ENCODE measurements at places on chromosomes 12 and 14.

DNA sequence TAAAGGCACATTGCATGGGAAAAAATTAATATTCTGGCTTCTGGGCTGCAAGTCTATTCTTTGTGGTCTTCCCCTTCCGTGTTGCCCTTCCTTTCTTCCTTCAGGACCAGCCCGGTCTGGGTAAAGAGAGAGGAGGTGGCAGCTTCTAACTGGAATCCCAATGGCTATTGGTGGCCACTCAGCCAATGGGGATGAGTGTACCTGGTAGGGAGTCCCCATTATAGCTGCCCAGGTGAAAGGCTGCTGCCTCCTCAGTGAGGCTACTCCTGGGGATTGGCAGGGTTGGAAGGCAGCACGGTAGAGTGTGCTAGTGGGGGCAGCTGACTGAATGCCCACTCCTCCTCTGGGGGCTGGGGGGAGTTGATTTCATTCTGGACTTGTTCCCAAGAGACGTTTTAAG lies 112.6 kb downstream of the RBM19 start:
- peak; percentile 70 for DNase-seq

DNA sequence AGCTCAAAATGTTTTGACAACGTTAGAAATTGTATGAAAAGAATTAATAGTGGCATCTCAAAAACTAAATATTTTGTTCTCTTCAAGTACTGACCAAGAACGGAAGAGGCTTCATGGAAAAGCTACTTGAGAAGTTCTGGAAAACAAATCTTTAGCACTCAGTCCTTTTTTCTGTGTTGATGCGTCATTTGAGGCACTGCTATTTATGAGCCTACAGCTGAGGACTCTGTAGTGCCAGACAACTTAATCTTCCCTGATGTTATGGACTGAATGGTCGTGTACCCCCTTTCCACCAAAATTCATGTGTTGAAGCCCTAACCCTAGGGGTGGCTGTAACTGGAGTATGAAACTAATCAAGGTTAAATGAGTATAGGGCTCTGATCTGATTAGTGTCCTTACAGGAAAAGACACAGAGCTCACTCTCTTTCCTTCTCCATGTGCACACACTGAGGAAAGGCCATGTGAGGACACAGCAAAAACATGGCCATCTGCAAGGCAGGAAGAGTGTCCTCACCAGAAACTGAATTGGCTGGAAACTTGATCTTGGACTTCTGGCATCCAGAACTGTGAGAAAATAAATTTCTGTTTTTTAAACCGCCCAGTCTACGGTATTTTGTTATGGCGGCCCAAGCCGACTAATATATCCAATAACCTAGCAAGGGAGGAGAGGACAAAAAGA lies 337.0 kb upstream of the CLEC14A start:
- no peak for DNase-seq

GRCh38 chr12:53099071-53099882 lies 1.8 kb downstream of the IGFBP6 start:
- no peak for DNase-seq

- DNase-seq, result no peak
Measured at GRCh38 chr12:5807090-5807414, 138.0 kb downstream of the ANO2 start.

DNA sequence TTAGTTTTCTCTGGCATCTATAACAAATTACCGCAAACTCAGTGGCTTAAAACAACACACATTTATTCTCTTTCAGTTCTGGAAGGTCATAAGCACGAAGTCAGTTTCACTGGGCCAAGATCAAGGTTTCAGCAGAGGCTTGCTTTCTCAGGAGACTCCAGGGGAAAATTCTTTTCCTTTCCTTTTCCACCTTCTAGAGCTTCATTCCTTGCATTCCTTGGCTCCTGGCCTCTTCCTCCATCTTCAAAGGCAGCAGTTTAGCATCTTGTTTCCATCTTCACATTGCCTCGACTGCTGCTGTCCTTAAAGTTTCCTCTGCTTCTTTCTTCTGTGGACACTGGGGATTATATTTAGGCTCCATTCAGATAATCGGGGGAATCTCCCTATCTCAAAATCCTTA lies 106.1 kb downstream of the PDE3A start:
- DNase-seq, result no peak

- DNase-seq, result no peak
Measured at GRCh38 chr12:112844814-112845565, 53.4 kb downstream of the RPH3A start.

GRCh38 chr12:117571321-117571720 lies 209.9 kb upstream of the NOS1 start:
- DNase-seq, result no peak

GRCh38 chr12:31966558-31967205 lies 7.5 kb downstream of the RESF1 start:
- DNase-seq, result no peak

DNA sequence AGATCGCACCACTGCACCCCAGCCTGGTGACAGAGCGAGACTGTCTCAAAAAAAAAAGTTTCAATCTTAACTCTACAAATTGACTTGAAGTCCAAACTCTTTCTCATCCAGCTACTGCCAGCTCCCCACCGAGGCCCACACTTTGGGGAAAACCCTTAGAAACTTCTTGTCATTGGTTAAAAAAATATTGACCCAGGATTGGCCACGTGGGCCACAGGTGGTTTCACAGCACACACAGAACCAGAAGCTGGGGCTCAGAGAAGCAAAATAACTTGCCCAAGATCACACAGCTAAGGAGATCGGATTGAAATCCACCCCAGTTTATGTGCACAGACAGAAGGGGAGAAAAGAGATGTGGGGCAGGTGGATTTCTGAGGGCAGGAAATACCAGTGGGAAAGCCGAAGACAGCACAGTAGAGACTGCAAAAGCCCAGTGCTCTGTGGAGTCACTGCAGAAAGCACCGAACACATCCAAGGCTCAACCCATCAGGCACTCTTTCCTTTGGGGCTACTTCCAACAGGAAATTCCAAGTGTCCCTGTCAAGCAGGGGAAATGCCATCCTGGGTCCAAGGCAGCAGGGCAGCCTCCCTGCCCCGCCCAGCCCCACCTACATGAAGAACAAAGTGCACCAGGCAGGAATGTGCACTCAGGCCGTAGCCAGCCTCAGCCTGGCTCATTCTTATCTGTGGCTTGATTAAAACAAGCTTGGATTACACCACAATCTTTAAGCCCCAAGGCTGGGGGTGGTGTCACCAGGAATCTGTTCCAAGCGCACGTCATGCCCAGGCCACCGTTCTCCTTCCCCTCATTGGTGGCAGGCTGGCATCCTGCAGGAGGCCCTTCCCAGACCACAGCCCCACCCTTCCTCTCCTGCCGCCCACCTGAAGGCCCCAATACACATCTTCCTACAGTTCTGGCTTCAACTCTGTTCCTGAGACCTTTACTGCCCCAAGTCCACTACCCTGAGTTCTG lies 72.5 kb downstream of the ITPK1 start:
- no peak for DNase-seq
